ENCODE measurements at places on chromosomes 7 and 10.

DNA sequence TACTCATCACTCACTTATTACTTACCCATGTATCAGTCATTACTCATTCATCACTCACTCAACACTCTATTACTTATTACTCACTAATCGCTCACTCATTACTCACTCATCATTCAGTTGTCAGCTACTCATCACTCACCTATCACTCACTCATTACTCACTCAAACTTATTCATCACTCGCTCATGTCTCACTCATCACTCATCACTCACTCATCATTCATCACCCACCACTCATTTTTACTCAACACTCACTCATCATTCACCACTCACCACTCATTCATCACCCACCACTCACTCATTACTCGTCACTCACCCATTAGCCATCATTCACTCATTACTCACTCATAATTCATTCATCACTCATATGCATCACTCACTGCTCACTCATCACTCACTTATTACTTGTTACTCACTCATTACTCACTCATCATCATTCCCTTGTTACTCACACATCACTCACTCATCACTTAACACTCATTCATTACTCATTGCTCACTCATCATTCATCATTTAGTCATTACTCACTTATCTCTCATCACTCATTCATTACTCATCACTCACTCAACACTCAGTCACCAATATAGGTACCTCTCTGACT is 237.9 kb downstream of the ADARB2 start:
- no peak for DNase-seq

DNA sequence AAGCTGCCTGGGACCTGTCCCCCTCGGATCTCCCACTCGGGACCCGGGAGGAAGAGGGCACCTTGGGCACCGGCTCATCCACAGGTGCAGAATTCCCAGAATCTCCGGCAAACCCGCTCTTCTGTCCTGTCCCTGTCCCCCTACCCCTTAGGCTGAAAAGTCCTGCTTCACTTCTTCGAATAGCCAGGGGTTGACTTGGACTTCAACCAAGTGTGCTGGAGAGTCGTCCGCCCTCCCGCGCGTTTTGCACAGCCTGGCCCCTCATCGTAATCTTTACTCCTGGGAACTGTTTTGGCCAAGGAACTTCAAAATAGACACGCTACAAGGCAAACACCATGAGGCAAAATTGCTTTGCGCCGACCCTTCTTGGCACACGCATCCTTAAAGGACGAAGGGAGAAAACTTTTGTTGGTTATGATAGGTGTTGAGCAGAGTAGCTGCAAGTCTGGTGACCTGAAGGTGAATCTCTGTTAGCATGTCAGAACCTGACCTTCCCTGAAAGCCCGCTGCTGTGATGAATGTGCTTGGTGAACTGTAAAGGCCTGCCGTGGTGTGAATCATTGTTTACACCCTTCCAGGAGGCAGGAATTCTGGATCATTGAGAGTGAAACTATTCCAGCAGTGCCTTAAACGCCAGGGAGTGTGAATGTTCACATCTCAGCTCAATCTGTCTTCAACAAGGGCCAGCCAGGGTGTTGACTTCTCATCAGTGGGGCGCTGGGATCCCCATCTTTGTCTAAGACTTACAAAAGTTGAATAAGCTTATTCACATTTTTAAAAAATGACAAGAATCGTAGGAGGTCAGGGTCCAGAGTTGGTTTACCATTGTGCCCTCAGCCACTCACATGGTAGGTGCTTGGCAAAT is 589 bp upstream of the RAPGEF5 start:
- peak; percentile 77 for DNase-seq

DNA sequence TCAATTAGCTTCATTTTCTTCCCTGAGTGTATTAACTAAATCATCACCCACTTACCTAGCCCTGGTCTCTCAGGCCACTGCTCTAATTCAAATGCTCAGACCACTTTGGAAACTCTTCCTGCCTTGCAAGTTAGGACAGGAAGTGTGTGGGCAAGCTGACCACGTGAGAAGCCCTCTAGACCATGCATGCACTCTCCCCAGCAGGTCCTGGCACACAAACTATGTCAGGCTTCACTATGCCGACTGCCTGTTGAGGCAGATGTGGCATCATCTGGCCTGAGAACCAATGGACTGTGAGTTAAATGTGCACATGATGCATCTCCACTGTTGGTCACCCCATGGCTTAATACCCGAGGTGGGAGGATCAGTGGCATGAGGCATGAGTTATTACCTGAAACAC is 439.6 kb downstream of the GRID1 start:
- no peak for DNase-seq

DNA sequence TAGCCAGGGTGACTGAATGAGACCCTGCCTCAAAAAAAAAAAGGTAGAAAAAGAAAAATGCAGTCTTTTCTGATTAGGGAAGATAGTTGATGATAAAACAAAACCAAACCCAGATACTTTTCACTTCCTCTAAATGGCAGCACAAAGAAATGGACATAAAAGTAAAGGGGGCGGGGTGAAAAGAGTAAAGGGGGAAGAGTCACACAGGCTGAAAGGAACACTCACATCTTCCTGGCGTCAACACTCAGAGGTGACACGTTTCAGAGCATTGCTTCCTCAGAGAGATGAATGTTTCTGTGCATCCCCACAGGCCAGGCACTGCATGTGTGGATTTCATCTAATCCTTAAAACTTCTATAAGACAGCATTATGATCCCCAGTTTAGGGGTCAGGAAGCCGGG is 81.2 kb downstream of the HIPK2 start:
- DNase-seq: no peak

DNA sequence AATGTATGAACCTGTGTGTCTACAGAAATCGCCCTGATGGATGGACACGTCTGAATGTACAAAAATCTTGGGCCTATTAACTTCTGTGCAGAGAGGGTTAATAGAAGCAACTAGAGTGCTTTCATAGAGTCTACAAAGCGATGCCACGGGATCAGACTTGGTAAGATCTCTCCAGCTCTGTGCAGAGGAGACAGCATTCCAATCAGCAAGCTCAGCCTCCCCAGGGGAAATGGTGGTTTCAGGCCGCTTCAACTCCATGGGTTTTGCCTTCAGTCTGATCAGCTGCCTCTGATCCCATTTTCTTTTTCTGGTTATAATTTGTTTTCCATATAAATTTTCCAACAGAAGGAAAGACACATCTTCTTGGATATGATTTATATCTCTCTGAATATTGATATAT is 35.1 kb upstream of the COBL start:
- DNase-seq: no peak

DNA sequence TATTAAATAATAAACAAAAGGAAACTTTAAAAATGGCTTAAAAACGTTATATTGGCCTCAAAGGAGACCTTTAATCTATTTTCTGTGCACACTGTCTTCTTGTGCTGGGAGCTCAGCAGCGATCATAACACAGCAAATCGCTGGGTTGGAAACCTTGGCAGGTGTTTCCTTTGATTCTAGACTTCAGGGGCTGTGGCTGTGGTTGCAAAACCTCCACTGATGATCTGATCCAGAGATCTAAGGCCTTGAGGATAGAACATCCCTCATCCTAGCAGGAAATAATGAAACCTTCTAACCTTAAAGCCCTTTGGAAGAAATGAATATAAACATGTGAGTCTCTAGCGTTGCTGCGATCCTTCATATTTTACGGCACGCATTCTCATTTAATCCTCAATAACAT is 29.8 kb downstream of the CDHR3 start:
- DNase-seq: no peak

- no peak for DNase-seq
Measured at GRCh38 chr10:131181456-131181855, 130.1 kb downstream of the TCERG1L start.

DNA sequence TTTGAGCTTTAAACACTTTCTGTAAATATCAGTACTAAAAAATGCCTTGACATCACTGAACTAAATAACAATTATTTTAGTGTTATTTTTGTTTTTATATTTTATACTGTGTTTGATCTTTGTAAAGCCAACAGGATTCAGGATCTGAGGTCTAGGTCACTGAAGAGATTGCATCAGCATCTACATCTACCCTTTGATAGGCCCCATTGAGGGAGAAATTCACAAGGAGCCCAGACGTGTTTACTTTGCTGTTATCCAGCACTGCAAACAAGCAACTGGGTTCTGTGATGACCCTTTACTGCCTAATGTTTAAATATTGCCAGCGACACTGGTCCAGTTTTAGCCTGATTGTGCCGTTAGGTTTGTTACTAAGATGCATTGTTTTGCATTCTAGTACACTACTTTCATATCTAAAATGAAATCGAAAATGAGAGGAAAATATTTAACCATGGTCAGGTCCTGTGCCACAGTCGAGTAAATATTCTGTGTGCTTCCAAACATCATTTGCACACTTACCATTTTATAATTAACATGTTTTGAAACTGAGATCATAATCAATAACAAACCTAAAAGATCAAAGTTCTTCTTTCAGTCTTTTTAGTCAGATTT is 48.7 kb downstream of the SP8 start:
- DNase-seq: no peak

DNA sequence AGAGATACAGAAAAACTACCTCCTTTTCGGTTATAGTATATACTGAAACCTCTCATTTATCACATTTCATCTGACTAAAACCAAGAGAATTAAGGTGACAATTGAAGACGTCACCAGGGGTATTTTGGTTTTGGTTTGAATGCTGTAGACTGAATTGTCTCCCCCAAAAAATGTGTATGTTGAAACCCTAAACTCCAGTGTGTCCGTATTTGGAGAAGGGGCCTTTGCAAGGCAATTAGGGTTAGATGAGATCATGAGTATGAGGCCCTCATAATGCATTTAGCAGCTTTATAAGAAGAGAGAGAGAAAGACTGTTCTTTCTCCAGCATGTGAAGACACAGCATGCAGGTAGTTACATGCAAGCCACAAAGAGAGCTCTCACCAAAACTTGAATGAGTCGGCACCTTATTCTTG is 59.5 kb downstream of the CACNA2D1 start:
- no peak for DNase-seq

DNA sequence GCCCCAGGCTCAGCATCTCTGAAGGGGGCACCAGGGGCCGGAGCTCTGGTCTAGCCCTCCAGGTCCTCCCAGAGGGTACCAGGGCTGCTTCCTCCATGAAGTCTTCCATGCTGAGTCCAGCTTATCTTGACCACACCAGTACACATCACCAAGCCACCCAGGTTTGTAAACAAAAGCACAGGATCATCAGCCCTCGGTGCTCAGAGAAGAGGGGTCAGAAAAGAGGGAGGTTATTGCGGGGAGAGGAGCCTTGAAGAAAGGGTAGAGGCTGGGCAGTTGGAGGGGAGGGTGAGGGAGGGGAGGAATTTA is 23.9 kb downstream of the AQP1 start:
- DNase-seq: no peak

- no peak for DNase-seq
Measured at GRCh38 chr7:123455965-123456470, 78.4 kb downstream of the IQUB start.

DNA sequence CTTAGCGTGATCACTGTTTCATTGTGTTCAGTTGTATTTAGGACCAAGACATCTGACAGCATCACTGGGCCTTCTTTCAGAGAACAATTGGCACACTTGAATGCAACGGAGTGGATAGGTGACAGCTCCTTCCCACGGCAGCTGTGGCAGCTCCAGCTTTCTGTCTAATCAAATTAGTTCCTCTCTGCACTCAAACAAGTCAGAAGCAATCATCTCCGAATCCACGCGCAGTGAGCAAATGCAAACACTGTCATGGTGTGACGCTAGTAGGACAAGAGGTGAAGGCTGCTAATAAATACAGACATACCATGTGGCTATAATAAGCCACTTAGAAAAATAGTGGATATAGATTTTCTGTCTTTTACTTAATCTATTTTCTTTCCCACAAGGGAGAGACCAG is 542.4 kb downstream of the ACTR3B start:
- no peak for DNase-seq

- no peak for DNase-seq
Measured at GRCh38 chr7:149422914-149423301, 38.0 kb downstream of the ZNF777 start.

GRCh38 chr7:131636092-131636491 is 79.7 kb upstream of the PODXL start:
- no peak for DNase-seq

DNA sequence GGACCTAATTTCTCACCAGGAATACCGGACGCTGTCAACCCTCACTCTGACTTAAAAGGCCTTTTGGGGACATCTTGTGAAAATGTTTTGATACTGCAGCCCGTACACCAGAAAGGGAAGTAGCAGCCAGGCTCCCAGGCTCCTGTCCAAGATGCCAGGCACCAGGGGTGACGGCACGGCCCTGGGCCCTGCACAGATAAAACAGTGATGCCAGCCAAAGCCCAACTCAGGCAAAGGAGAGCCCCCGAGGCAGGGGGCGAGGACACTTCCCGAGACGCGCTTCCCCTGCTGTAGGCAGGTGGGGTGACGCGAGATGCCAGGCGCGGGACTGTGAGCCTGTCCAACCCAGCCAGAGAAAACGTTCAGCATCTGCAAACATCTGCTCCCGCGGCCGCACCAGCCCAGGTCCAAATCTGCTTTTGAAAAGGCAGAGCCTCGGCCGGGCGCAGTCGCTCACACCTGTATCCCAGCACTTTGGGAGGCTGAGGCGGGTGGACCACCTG is 15.7 kb downstream of the ZFAND2A start:
- DNase-seq: peak; percentile 25

GRCh38 chr10:93871671-93872204 is 22.0 kb upstream of the SLC35G1 start:
- DNase-seq: no peak

DNA sequence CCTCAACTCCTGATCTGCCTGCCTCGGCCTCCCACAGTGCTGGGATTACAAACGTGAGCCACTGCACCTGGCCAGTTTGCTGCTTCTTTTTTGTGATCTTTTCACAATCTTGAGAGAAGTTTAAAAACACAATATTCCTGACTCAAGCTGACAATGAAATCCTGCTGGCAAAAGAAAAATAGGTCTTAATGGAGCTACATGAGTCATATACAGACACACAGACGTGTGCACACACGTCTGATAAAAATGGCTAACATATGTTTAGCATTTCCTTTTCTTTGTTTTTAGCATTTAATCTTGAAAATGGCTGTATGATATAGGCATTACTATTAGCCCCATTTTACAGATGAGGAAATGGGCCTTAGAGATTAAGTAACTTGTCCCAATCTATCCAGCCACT is 29.4 kb upstream of the RAB18 start:
- DNase-seq: no peak

- no peak for DNase-seq
Measured at GRCh38 chr7:133501771-133502170, 248.9 kb downstream of the EXOC4 start.

GRCh38 chr10:67140641-67141040 is 214.8 kb downstream of the LRRTM3 start:
- no peak for DNase-seq

DNA sequence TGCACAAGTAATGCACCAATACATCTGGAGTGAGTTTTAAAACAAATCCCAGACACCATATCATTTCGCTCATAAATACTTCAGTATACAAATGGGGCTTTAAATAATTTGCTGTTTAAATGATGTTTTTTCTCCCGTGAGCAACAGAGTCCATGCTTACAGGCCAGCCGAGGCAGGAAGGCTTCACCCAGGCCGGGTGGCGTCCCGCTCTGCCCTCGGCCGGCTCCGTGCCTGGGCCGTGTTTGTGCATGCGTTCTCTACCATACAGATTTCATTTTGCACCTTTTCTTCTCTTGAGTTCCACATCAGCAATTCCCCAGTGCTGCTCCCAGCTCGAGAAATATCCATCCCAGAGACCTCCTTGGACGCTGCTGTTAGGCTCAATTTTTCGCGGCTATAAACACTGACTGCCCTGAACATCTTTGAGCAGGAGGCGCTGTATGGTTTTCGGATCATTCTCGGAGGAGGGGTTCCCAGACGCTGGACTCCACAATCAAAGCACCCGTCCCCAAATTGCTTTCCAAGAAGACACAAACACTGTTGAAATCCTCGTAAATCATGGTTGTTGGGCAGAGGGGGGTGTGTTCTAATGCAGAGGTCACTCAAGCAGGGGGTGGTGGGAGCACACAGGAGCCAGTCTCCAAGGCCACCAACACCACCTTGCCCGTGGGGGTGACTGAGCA is 91.6 kb downstream of the MICALL2 start:
- DNase-seq: no peak

Data from astrocyte of the hippocampus (primary cell).